ENCODE measurements at places on chromosomes 5 and 9.

DNA sequence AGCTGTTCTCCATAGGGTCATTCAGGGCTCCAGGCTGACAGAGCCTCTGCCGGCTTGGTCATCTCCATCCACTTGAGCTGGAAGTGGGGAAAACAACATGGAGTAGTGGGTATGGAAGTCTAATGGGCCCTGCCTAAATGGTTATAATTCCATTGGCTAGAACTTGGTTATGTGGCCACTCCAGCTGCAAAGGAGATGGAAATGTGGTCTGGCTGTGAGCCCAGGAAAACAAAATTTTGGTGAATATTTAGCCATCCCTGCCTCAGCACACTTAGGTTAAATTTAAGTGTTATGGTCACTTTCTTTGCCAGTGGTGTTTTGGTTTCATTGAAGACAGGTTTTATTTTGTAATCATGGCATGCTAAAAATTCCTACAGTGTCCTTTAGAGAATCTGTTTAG, 112.3 kb downstream of the SMARCA2 start:
- DNase-seq = no peak

- DNase-seq = no peak
These were observed 584.3 kb upstream of the TUSC1 start for GRCh38 chr9:26262421-26263107.

GRCh38 chr5:53355316-53355715, 125.1 kb upstream of the FST start:
- no peak for DNase-seq

DNA sequence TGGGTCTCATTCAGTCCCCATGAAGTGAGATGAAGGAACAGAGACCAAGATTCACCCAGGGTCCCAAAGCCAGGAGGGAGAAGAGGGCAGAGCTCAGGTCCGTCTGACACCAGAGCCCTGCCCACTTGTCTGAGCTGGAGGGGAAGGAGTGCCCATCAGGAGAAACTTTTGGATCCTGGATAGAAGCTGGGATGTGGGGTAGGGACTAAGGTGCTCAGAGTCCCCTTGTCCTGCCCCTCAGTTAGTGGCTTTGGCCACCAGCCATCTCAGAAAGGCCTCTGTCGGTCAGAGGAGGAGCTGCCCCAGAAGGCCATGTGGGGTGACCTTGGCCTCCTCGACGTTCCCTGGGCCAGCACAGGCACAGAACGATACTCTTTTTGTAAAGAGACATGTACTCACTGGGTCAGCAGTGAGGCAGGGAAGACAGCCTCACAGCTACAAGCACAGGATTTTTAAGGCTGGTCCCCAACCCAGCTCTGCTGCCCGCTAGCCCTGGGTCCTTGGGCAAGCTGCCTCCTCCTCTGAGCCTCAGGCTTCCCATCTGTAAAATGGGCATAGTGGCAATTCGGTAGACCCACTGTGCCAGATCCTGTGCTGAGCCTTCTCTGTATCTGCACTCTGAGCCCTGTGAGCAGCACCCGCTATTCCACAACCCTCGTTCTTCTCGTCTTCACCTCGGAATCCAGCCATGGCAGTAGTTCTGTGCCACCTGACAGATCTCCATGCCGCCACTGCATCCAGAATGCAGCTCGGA, 49.4 kb downstream of the C9orf50 start:
- DNase-seq = no peak

All from NCI-H2171 treated with DMSO at 0.1 percent for 48 hours (cell line).